ENCODE measurements at places on chromosomes 7 and 10.
A peak's percentile ranks its signal among the peaks of the same experiment; 100 is the strongest.

- no peak for DNase-seq
These were observed 39.5 kb upstream of the GJD4 start for GRCh38 chr10:35565602-35566081.

GRCh38 chr10:18681971-18682411 lies 22.8 kb downstream of the ARL5B start:
- no peak for DNase-seq

DNA sequence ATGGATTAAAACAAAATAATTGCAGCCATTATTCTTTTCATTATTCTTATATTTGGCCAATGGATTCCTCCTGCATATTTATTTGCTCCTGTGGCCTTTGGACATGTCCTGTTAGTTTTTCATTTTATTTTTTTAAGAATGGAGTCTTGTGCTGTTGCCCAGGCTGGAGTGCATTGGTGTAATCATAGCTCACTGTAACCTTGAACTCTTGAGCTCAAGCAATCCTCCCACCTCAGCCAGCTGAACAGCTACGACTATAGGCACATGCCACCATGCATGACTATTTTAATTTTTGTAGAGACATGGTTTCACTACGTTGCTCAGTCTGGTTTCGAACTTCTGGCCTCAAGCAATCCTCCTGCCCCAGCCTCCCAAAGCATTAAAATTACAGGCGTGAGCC lies 42.7 kb upstream of the SRI start:
- no peak for DNase-seq

GRCh38 chr10:22133749-22134624 lies 83.8 kb downstream of the EBLN1 start:
- DNase-seq: no peak

GRCh38 chr10:98609265-98609664 lies 162.5 kb upstream of the HPS1 start:
- DNase-seq: no peak

DNA sequence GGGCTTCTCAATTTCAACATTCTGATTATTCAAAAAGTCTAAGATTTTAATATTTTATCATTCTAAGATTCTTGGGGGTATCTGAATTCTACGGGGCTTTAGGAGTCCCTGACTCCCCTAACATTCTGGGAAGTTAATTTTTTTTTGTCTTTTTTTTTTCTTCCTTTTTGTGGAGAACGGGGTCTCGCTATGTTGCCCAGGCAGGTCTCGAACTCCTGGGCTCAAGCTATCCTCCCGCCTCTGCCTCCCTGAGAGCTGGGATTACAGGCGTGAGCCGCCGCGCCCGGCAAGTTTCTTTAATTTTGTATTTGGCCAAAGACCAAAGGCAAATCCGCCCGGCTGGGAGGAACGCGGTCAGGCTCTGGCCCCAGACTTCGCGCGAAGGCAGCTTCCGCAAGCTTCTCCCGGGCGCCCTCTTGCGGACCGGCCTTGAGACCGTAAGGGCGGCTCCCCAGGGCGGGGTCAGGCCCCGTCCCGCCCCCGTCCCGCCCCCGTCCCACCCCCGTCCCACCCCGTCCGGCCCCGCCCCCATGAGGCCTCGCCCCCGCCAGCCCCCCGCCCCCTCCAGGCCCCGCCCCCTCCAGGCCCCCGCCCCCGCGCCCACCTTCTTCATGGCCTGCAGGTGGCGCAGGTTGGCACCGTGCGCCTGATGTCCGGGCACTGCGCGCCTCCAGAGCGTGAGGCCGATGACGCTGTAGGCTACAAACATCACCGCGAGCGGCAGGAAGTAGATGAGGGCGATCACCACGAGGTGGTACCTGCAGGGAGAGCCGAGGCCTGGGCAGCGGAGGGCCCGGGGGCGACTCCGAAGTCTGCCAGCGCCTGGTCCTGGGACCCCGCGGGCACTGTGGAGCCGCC lies 8.2 kb downstream of the TACR2 start:
- peak; percentile 86 for DNase-seq

GRCh38 chr10:109939315-109939961 lies 16.1 kb upstream of the XPNPEP1 start:
- no peak for DNase-seq

- DNase-seq: no peak
These were observed 194.1 kb downstream of the INHBA start for GRCh38 chr7:41508755-41509154.

- DNase-seq: no peak
These were observed 519.4 kb downstream of the CNTNAP2 start for GRCh38 chr7:146636033-146636356.

DNA sequence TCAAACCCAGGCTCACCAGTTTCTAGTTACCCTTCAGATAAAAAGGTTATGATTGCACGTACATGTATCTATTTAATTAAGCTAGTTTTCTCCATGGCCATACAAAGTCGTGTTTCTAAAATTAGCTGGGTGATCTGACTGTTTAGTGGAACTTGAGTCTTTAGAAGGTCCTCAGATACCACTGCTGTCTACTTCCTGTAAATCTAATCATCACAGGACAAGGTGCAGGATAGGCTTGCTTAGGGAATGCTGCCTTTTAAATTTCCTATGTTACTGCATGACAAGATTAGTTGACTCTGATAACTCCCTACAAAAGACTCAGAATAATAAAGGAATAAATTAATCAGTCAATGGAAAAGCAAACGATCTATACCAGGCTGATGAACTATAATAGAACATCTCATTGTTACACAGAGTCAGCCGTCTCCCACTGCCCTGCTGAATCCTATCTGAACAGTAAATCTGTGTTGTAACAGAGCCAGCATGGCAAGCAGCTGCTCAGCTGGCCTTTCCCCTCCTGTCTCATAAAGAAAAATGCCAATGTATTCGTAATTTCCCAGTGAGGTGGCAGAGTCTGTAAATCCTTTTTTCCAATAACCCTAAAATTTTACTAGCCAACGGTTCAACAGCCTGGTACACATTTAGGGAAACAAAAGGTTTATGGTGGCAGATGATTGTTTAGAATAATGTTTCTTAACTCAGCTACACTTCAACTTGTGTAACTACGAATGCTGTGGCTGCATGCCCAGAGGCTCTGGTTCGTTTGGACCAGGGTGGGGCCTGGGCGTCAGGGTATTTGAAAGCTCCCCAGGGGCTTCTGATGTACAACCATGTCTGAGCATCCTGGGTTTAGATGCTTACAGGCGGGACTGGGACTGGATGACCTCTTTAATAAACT lies 318.0 kb downstream of the PAXIP1 start:
- no peak for DNase-seq

- DNase-seq: no peak
These were observed 90.6 kb downstream of the CARD11 start for GRCh38 chr7:2953099-2953498.

DNA sequence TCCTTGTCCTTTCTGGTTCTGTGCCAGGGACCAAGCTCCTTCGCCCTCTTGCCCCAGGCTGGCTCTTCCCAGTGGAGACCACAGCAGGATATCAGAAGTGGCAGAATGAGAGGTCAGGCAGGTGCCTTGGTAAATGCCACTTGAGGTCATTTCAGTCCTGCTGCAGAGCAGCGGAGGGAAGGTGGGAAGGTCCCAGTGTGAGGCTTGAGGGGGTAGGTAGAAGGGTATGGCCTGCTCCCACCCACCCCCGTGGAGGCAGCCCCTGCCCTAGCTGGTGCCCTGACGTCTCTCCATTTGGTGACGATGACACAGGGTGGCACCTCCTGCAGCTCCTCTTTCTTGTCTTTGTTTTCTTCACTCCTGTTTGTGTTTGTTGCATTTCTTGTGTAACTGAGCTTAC lies 538.8 kb downstream of the TCERG1L start:
- DNase-seq: no peak

- DNase-seq: no peak
These were observed 461.4 kb downstream of the GRM8 start for GRCh38 chr7:126791306-126791705.

DNA sequence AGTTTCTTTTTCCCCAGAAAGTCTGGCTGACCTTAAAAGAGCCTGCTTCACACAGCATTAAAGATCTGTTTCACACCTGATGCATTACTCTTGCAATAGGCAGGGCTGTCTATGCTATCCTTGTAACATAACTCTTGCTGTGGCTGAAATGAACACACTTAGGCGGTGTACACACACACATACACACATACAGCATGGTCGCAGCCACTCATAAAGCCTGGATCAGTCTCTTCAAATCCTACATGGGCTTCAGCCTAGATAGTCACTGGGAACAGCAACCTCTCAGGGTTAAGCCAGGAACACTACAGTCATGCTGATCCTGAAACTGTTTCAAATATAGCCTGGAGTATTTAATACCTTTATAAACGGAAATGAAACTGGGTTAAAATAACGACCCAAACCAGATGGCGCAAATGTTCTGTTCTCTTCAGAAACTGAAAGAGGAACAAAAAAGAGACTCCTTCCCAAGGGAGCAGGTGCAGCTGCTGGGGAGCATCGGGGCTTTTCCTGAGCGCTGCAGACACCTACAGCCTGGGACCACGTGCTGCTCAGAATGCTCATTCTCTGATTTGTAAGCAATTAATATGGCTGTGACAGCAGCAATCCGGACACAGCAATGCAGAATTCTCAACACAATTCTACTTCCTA lies 61.0 kb upstream of the SFMBT2 start:
- DNase-seq: no peak

GRCh38 chr7:54757711-54758110 lies 1.3 kb downstream of the SEC61G start:
- DNase-seq: no peak

- DNase-seq: no peak
These were observed 53.1 kb downstream of the SLK start for GRCh38 chr10:104020020-104020419.

DNA sequence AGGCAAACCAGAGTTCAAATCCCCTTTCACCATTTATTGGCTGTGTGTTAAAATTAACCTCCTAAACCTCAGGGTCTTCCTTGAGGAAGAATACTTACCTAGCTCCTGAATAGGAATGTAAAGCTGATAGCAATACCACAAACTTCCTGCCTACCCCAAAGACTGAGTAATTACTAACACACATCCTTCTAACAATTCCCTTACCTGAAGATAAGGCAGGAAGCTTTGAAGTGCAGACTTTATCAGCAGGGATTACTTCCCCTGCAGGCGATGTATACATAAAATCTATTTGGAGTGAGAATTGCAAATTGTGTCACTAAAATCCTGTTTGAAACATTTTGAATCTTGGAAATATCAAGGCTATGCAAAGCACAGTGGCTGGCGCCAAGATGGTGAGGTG lies 21.2 kb downstream of the EVX1 start:
- no peak for DNase-seq

DNA sequence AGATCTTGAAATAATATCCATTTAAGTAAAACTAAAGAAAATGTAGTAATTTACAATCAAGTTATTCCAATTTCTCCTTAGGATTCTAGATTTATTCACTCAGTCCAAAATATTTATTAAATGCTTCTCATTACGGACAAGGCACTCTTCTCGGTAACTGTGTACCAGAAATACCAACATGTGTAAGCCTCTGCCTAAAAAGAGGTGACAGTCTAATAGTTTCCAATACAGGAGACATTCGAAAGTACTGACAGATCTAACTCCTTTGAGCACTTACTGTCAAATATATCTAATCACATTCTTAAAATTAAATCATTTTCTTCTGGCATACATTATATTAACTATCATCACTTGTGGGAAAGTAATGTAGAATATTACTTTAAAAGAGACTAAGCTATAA lies 26.9 kb downstream of the TMEM168 start:
- no peak for DNase-seq

DNA sequence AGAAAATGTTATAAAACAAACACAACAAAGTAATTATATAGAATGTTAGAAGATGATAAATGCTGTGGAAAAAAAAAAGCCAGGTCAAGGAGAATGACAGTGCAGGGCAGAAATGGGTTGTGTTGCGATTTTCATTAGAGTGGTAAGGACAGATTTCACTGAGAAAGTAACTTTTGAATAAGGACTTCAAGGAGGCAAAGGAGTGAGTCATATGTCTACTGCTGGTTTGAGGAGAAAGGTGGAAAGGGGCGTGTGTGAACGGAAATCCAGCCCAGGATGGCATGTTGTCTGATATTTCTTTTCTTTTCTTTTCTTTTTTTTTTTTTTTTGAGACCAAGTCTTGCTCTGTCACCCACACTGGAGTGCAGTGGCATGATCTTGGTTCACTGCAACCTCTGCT lies 12.3 kb upstream of the DLD start:
- DNase-seq: no peak

- DNase-seq: no peak
These were observed 161.1 kb downstream of the PAXIP1 start for GRCh38 chr7:154841731-154842331.

DNA sequence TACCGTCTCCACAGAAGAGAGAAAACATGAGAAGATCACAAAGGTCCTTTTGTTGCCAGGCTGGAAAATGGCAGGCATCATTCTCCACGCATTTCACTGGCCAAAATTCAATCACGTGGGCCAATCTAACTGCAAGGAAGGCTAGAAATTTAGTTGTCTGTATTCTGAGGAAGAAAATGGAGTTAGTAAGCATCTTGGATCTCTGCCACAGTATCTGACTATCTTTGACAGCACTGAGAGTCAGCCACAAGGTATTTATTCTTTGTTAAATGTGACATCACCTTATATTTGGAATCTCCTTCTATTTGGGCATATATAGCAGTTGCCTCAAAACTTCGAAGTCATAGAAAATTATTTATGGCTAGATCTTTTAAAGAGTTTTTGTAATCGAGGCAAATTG lies 213.9 kb downstream of the NSUN6 start:
- no peak for DNase-seq

- no peak for DNase-seq
These were observed 294.2 kb upstream of the ZMIZ1 start for GRCh38 chr10:78774614-78774998.

GRCh38 chr7:25762511-25763462 lies 389.2 kb upstream of the NFE2L3 start:
- no peak for DNase-seq

- no peak for DNase-seq
These were observed 196.8 kb downstream of the PTN start for GRCh38 chr7:137146552-137147337.

DNA sequence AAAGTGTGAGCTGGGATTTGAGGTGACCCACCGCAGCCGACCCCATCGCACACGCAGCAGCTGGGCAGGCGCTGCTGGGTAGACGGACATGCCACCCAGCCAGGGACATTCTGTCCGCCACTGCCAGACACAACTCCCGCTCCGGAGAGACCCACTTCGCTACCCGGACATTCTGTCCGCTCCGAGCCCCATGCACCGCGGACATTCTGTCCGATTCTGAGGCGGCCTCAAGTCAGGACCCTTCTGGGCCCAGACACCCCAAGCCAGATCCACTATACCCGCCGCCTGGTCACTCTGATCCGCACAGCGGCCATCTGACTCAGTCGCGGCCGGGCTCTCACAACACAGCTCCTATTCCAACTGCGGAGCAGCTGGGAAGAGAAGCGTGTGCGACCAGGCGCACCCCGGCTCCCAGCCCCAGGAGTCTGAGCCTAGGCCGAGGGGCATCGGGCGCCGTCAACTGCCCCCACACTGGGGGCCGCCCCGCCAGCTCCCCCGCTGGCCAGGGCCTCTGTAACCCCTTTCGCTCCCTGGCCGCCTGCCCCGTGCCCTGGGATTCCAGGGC lies 763 bp downstream of the PITX3 start:
- DNase-seq: no peak

DNA sequence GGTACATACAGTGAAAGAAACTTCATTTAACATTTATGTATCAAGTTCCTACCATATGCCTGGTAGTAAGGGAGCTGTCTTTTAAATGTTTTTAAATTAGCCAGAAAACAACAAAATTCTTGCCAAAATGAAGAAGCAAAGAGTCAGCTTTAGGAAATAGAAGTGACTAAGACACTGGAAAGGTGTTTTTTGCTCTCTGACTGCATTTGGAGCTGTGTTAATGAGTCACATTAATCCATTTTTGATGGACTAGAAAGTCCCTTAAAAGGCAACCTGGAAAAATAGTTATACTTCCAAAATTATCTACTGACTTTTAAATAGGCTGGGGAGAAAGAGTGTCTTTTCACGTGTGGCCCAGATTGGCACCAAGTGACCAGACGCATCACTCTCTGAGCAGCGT lies 3.9 kb upstream of the COL17A1 start:
- no peak for DNase-seq
